ENCODE measurements at places on chromosomes 1 and 21.

- DNase-seq: no peak
Observed at GRCh38 chr1:147736883-147737282, 23.5 kb downstream of the GJA5 start.

DNA sequence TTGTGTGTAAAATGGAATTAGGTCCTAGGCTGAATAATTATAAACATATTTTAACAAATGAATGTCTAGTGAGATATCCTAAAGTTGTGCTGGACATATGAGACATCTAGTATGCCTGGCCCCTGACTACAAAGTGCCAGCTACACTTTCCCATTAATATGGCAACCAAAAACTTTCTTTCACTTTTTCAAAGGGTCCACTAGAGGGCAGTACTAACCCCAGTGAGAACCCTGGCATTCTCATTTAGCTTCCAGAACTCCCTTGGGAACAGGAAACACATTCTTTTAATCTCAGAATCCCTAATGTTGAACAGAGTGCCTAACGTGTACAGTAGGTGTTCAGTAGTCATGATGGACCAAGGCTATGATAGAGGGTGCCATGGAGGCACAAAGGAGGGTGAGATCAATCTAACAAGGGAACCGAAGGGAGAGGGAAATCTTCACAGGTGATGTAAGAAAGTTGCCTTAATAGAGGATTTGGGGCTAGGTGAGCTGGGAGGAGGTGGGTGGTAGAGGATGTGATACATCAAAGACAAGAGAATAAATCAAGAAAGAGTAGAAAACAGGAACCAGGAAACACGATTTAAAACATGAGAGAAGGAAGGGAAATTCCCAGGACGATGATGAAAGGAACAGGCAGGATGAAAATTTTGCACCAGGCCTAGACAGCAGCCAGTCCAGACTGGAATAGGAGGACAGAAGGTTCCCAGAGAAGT, 41.6 kb downstream of the NSL1 start:
- DNase-seq: peak; percentile 65

- DNase-seq: no peak
Observed at GRCh38 chr1:198318085-198318484, 161.3 kb downstream of the NEK7 start.

DNA sequence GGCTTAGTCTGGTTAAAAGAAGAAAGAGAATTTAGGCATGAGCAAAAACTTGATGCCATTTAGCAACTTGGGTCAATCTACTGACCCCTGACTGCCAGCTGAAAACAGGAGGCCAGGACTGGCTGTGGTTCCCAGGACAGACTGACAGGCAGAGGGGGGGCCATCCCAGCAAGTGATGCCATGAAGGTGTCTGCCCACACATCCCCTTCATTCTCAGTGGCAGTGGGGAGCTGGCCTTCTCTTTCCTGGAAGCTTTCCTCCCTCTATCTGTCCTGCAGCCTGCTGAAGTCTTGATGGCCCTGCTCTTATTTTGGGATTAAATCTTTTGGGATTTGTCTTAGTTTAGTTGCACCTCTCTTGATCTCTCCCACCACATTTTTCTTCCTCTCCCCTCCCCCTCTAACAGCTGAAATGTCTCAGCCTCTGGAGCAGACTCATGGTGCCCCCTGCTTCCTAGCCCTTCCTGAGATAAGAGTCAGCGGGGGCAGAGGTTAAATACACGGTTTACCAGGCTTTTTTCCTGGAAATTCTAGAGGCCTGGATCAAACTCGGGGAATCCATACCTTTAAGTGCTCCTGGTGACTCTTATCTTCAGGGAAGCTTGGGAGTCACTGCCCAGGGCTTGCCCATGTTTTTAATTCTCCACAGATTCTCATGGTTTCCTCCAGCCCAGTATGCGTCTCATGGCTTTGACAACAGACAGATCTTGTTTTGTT, 99.5 kb upstream of the TSPAN2 start:
- DNase-seq: no peak

DNA sequence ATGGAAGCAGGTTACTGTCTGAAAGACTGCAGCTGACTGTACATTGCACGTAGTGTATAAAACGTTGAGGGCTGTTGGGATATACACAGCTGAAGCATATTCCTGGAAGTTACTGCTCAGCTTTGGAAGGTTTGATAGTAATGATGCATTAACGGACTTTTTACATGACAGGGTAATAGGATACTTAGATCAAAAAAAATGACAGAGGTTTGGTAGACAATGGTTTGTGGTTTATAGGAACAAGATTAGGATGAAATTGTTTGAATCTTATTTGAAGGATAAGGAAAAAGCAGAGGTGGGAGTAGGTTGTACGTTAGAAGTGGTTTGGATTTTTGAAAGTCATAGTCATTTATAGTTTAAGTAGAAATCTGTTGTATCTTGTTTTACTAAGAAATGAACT, 33.0 kb downstream of the ADGRL2 start:
- no peak for DNase-seq

DNA sequence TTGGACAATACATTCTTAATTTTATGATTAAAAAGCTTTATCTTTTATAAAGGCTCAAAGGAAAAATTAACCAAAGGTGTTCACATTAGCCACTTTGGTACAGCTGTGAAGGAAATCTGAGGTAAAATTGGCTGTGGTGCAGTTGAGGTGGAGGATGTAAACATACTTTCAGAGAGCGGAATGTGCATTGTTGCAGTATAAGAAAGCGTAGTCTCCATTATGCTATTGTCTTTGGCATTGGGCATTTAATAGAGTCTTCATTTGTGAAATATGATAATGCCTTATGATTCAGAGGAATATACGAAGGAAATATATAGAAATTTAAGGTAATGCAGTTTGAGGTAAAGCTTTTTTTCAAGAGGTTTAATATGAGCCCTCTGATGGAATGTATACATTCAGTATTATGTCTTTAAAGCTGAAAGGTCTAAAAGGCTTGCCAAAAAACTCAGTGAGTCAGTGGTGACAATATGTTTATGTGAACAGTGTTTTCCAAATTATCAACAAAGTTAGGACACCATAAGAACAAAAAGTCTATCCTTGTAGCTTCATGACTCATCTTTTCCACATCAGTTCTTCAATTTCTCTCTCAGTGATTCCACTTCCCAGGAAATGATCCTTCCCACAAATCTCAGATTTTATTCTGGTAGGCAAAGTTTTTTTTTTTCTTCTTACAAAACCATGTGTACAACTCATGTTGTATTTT, 26.9 kb upstream of the DDR2 start:
- DNase-seq: no peak

DNA sequence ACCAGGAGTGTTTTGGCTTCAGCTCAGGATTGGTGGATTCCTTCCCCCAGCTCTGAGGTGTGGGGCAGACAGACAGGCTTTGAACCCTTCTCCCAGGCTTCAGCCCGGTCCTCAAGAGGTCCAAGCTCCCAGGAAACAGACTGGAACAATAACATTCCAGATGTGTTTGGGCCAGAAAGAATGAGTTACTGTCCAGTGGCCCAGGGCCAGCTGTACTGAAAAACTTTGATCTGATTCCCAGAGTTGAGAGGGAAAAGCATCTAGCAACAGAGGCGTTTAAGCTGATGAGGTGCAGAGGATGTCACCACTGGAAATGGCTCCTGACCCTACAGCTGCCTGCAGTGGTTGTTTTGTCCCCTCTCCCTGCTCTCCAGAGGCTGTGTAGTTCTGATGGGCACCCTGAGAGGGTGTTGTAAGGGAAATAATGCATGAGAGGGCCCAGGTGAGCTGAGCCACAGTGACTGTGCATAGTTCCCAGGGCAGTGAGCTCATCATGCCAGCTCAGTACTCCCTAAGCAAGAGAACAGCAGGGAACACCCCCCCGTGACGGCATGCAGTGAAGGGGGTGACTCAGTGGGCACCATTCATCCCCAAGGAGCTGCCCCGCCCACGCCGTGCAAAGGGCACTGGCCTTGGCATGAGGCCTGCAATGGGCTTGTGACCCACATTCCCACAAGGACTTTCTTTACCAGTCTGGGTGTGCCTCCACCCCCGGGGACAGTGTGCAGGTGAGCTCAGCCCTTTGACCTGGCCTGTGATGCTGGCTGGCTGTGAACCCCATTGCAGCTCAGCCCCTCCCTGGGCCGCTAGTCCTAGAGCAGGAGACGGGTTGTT, 13.8 kb upstream of the SFN start:
- no peak for DNase-seq

DNA sequence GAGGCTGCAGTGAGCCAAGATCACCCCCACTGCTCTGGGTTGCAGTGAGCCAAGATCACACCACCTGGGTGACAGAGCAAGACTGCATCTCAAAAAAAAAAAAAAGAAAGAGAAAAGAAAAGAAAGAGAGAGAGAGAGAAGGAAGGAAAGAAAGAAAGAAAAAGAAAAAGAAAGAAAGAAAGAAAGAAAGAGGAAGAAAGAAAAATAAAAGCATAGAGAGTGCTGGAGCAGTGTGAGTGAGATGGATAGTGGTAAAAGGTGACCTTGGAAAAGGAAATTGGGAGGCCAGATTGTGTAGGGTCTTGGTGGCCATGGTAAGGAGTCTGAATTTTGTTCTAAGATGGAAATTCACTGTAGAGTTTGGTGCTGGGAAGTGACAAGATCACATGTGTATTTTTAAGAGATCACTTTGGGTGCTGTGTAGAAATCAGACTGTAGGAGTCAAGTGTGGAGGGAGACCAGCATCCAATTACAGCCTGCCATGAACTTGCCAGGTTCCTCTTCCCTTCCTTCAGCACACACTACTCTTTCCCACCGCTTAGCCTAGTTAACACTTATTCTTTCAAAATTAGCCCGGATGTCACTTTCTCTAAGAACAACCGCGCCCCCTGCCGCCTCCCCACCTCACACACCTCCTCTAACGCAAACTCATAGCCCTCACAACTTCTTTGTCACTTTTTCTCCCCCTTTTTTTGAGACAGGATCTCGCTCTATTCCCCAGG, 17.9 kb downstream of the MTX1 start:
- DNase-seq: peak; percentile 71

GRCh38 chr1:181538836-181539235, 55.5 kb downstream of the CACNA1E start:
- DNase-seq: no peak

- DNase-seq: peak; percentile 55
Observed at GRCh38 chr1:152347116-152347728, 12.6 kb downstream of the FLG2 start.

- no peak for DNase-seq
Observed at GRCh38 chr1:77031106-77031662, 163.9 kb downstream of the ST6GALNAC5 start.

- DNase-seq: no peak
Observed at GRCh38 chr1:24699628-24700027, 45.6 kb upstream of the CLIC4 start.

DNA sequence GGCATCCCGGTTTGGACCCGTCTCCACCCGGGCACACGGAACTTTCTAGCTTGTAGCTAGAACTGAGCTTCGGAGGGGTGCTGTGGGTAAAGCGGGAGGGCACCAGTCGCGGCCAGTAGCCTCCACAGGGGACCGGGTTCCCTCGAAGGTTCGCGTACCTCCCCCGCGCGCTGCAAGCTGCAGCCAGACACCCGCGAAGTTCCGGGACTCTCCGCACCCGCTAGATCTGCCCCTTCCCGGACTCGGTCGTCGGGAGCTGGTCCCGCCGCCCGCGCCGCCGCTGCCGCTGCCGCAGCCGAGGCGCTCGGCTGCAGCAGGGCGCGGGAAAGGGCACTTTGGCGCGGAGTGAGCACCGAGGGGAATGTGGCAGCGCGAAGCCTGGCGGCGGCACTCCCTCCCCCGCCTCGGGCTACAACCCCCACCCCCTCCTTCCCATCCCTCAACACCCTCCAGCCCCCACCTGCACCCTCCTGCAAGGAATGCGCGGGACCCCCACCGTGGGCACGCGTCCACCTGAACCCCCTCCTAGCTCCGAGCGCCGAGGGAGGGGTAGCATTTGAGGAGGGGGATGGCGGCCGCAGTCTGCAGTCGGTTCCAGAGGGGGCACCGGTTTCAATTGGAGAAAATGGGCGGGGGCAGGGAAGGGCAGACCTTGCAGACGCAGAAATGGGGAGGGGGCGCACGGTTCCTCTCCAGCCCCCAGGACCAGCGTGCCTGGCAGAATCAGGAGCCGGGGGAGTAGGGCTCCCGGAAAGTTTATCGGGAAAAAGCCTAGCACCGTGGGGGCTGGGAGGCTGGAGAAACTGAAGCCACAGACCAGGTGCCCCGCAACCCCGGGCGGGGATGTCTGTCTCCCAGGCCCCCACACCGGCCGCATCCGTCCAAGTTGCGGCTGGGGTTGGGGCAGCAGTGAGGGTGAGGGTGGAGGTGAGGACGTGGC, 968 bp downstream of the CSMD2 start:
- DNase-seq: peak; percentile 31

- DNase-seq: no peak
Observed at GRCh38 chr1:175872588-175872987, 129.2 kb upstream of the TNR start.

GRCh38 chr21:32918478-32919120, 107.1 kb upstream of the OLIG2 start:
- DNase-seq: no peak

DNA sequence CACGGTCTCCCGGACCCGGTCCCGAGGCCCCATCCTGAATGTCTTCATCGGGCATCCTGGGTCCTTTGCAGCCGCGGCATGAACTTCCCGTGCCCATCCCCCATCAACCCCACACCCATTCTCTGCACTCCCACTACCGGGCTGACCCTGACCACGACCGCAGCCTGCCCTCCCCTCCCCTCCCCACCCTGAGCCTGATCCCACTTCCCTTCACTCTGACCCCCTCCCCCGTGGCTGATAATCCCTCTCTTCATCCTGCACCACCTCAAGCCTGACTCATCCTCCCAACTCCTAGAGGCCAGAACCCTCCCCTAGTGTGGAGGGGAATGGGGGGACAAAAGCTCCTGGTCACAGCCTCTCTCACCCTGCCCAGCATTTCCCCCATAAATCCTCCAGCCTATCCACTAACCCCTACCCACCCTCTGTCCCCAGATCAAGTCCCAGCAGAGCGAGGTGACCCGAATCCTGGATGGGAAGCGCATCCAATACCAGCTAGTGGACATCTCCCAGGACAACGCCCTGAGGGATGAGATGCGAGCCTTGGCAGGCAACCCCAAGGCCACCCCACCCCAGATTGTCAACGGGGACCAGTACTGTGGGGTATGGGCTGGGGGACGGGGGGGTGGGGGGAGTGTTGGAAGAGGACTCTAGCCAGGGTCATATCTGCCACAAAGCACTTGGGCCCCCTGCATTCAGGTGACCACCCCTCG, 602 bp downstream of the SH3BGRL3 start:
- DNase-seq: no peak

DNA sequence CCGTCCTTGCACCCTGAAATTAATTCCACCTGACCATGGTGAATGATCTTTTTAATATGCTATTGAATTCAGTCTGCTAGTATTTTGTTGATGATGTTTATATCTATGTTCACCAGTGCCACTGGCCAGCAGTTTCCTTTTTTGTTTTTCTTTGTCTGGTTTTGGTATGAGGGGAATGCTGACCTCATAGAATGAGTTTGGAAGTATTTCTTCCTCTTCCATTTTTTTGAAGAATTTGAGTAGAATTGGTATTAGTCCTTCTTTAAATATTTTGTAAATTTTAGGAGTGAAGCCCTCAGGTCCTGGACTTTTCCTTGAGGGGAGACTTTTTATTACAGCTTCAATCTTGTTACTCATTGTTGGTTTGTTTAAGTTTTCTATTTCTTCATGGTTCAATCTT, 231.6 kb downstream of the MRPL39 start:
- DNase-seq: no peak

DNA sequence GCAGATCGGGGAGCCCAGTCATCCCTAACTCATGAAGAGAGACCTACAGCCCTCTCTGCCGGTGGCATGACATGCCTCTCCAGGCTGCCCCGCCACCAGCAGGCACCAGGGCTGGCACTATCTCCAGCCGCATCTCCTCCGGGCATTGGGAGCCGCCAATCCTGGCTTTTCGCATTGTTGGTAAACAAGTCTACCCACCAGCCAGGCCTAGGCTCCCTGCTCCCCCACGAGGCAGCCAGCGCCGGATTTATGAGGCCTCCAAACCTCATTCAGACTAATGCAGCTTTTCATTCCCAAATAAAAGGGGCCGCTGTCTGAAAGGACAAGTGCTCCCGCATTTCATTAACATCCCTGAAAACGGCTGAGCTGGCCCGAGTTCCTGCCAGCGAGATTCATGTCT, 3.4 kb upstream of the GRIK3 start:
- peak; percentile 55 for DNase-seq

Data from globus pallidus (tissue), 1 donor.